ENCODE measurements at places on chromosomes 4 and X. TPM values are rescaled to one million over a fixed set of nuclear protein-coding genes. Genes with fewer than 3 reads are reported as not detected.

The KLHL13 gene
- total RNA-seq = 15.5 TPM

The MUC7 gene
- total RNA-seq = not detected

The MAGEC3 gene
- total RNA-seq = not detected

The PRKG2 gene
- 0.48 TPM for total RNA-seq

The SYTL4 gene
- 3.5 TPM for total RNA-seq

The KIAA1210 gene
- total RNA-seq = 0.08 TPM

The TEX13B gene
- not detected for total RNA-seq

The FGF13 gene
- total RNA-seq = 1.2 TPM

The DOCK11 gene
- total RNA-seq = 3.8 TPM

The CLGN gene
- total RNA-seq = 44.7 TPM

The STOX2 gene
- 9.4 TPM for total RNA-seq

The REELD1 gene
- 0.22 TPM for total RNA-seq

The DCAF8L2 gene
- not detected for total RNA-seq

The TMEM31 gene
- not detected for total RNA-seq

The SUPT20HL1 gene
- total RNA-seq = not detected

The ZNF630 gene
- 2.9 TPM for total RNA-seq

The MMRN1 gene
- 2.5 TPM for total RNA-seq

The EDA gene
- 5.9 TPM for total RNA-seq

Data from cardiac septum (tissue), 1 donor.